ENCODE measurements at places on chromosomes 13 and 19. TPM values are rescaled to one million over a fixed set of nuclear protein-coding genes. Genes with fewer than 3 reads are reported as not detected.

Gene SMIM44
- total RNA-seq = not detected

Gene ZNF829
- total RNA-seq = 0.41 TPM

Gene ZNF837
- total RNA-seq = 1.7 TPM

Gene PHF11
- total RNA-seq = 6.0 TPM

Gene GFY
- total RNA-seq = 0.14 TPM

Gene SULT2A1
- not detected for total RNA-seq

Gene PTH2
- total RNA-seq = not detected

Gene ZNF99
- not detected for total RNA-seq

Gene SIGLEC10
- total RNA-seq = not detected

Gene SOHLH2
- not detected for total RNA-seq

Measured in A549 treated with RU486 at 1 μM for 4 hours (cell line).